ENCODE measurements at places on chromosomes 12 and 14.

GRCh38 chr12:103011974-103012763 is 54.7 kb downstream of the ASCL1 start:
- no peak for DNase-seq

- DNase-seq: no peak
Measured at GRCh38 chr12:42141981-42142606, 2.6 kb downstream of the GXYLT1 start.

DNA sequence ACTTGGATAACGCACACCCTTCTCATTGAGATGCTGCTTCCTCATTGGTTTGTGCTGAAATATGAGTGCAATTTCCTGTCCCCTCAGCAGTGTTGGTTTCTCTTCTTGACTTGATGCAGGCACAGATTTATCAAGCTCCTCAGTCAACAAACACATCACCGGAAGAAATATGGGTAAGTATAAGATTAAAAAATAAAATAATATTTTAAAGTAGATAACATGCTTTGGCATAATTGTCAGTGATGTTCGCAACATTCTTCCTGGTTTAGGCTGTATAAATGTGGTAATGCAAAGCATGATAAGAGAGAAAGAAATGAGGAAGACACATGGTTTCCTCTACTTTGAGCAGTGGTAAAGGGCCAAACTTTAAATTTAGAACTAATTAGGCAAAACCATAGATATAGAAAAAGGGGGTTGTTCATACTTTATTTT is at the start of gene GPR65:
Gene GPR65 (plus strand): TSS at position 86 of the 432 bp plus-strand sequence. CDS start 5,713 bp downstream, outside the sequence.
- no peak for DNase-seq

DNA sequence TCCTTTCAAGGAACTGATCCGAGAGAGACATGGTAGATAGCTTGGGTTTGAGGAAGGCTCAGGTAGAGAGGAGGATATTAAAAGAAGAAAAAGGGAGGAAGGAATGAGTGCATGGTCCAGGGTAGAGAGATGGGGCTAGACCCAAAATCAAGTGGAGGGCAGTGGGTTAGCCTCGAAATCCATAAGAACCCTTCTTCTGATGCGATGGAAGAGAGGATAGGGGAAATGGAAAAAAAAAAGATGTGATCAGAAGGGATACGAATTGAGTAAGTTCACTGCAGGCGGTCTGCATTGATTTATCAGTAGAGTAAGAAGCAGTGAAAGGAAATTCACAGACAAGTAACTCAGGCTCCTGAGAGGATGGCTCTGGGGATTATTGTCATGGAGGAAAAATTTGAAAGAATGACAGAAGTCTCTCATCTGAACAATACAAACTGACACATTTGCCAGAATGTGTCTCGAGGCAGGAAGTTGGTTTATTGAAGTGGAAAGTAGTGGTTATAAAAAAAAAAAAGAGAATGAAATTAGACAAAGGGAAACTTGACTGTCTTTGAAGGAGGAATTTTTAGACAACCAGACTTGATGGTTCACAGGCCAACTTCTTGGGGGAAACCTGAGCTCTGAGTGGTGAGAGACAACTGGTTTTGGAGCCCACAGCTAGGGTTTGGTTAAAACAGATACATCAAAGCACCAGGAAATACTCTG is 10.2 kb downstream of the PPFIBP1 start:
- no peak for DNase-seq

DNA sequence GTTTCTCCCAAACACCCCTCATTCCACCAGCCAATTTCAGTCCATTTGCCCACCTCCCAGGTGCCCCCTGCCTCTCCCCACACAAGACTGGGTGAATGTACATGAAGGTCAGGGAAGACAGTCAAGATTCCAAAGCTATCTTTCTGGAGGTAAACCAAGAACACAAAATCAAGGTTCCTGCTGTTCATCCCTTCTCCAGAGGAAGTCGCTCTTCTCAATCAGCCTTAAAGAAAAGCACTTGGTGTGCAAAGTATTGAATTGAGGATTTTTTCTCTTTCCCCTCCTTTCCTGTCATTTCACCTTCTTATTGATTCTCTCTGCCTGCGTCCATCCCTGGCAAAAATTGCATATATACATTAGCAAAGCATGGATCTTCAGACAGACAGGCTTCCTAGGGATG is 4.5 kb downstream of the GRIN2B start:
- no peak for DNase-seq

GRCh38 chr12:31005944-31006361 is 67.7 kb upstream of the DDX11 start:
- DNase-seq: no peak

- peak; percentile 62 for DNase-seq
Measured at GRCh38 chr14:32939254-32940065, 781 bp downstream of the NPAS3 start.

- no peak for DNase-seq
Measured at GRCh38 chr12:12126551-12126950, 55.8 kb downstream of the BCL2L14 start.

- DNase-seq: no peak
Measured at GRCh38 chr14:46323404-46323762, 328.2 kb downstream of the RPL10L start.

DNA sequence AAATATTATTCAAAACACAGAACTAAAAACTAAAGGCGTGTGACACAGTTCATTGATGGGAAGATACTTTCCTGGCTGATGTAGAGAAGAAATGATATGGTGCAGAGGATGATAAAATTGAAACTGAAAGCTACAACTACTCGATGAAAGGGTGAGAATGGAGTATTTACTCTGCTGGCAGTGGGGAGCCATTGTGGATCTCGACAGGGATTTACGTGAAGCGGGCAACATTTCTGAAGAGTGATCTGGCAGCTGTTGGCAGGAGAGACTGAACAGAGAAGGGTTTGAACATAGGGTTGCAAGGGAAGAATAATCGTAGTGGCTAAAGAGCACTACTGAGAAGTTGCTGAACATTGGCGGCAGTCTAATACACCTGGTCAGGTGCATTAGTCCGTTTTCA is 464.9 kb downstream of the PDZRN4 start:
- no peak for DNase-seq

DNA sequence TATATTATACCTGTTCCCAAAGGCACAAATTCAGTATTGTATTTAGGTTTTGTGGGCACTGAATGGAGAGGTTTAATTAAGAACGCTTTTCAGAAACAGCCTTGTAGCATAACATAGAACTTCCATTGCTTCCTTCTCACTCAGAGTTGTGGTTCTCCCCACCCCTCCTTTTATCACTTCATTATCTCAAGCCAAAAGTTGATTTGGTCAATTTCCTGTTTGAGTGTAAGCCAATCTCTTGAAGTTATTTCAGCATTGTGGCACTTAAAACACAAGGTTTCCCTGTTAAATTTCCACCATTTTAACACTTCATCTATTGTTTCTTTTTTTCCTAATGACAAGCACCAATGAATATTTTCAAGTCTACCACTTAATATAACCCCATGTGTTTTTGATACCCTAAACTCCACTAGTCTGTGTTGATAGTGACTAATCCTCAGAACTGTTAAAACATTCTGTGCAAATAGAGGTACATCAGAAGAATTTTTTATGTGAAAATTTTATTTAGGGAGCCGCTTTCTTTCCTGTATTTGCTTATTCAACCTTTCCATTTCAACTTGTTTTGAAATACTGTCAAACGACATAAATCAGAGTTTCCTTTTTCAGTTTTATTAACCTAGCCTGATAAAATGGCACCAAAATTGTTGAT is 340.1 kb downstream of the BCAT1 start:
- DNase-seq: no peak

- no peak for DNase-seq
Measured at GRCh38 chr14:59844186-59844812, 26.3 kb downstream of the RTN1 start.

GRCh38 chr14:35934499-35934898 is 108.4 kb downstream of the BRMS1L start:
- DNase-seq: no peak

DNA sequence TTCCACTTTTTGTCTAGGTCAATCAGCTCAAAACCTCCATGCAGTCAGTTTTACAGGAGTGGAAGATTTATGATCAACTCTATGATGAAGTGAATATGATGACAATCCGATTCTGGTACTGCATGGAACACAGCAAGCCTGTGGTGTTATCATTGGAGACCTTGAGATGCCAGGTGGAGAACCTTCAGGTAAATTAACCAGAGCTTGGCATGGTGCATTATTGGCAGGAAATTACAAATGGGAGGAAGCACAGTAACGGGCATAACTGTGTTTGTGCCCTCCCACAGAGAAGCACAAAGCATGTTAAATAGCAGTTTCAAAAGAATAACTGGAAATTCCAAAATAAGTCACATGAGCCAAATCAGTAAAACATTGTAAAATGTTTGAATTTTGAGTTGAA is 135.6 kb downstream of the ESR2 start:
- DNase-seq: no peak

- no peak for DNase-seq
Measured at GRCh38 chr12:27802936-27803335, 22.9 kb upstream of the MANSC4 start.

DNA sequence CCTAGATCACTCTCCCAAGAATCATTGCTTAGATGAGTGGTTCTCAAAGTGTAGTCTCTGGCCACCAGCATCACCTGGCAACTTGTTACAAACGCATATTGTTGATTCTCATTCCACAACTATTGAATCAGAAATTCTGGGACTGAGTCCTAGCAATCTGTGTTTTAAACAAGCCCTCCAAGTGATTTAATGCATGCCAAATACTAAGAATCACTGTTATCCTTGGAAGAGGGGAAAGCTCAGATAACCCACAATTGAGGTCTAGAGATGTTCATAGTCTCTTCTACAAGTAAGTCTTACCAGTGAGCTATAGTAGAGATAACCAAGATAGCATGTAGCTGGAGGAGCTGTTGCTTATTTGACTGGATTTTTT is 666.6 kb downstream of the DIO2 start:
- no peak for DNase-seq

- peak; percentile 68 for DNase-seq
Measured at GRCh38 chr14:105013150-105013785, 7.6 kb downstream of the CDCA4 start.

GRCh38 chr12:103109861-103110260 is 152.4 kb downstream of the ASCL1 start:
- no peak for DNase-seq

GRCh38 chr14:48957486-48957885 is 628.7 kb downstream of the RPS29 start:
- no peak for DNase-seq

DNA sequence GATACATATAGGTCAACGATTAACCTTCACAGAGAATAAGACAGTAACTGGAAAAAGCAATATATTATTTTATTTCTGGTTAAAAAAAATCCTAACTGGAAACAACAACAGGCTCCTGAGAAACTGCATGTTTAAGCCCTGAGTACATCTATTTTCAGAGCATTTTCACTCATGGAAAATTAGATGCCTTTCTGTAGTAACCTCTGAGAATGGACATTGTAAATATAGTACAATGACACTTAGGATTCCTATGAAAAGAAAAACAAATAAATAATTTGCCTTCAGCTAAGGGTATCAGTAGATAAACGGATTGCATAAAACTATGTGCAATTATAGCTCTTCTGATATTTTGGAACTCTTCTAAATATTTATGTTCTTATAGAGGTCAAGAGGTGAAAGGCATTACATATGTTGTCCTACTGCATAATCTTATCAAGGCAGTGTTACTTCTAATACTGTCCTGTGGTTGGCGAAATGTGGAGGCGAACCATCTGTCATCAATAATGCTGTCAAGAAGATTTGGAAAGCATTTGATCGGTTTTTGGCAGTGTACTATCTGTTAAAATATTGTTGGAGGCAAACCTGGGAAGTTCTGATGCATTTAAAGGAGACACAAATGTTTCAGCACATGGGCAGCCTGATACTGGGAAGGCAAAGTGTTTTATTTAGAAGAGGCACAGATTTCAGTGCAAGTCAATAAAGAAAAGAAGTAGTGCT is 381.8 kb downstream of the BTG1 start:
- no peak for DNase-seq

- no peak for DNase-seq
Measured at GRCh38 chr14:78737116-78737515, 566.9 kb downstream of the NRXN3 start.

DNA sequence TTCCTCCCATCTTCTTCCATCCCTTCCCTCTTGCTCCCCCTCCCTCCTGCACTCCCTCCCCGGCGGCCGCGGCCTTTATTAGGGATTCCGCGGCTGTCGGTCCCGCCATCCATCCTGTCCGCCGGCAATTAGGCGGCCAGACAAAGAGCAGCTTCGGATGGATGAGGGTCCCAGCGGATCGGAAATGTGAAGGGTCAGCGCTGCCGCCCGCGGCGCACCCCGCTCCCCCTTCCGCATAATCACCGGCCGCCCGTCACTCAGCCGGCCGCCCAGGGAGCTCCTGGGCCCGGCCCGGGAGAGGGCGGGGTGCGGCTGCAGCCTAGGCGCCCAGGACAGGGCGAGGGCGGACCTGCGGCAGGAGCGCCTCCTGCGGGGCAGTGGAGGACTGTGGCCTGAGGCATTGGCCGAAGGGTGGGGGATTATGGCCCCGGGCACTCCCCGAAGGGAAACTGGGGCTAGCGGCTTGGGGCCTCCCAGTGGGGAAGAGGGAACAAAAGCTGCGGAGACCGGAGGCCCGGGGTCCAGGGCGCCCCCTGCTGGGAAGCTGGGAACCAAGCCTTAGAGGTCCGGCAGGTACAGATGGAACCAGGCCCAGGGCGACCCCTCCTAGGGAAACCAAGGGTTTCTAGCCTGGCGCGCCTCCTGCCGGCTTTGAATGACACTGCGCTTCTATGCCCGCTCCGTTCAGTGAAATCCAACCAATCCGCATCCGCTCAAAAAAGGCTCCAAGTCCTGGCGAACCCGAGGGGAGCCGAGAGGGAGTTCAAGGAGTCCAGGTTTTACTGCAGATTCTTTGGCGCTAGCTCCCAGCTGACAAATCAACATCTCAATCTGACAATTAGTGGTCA is 4.4 kb upstream of the DNAJC22 start:
- DNase-seq: peak; percentile 76

DNA sequence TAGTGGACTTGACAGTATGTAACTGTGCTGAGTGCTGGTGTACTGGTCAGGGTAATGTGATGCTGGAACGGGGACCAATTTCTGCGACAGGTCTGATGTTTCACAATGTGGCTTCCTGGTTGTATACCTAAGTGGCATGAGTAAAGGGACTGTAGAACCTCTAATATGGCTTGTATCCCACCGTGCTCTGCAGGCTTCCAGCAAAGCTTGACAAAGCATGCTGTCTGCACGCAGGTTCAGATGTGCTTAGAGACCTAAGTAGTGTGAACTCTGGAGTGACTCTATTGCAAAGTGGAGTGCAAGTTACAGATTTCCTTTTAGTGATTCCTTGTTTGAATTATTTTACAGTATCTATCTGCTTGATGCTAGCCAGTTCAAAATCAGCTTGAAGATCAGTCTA is 415.8 kb upstream of the NOVA1 start:
- no peak for DNase-seq

- peak; percentile 39 for DNase-seq
Measured at GRCh38 chr12:118981285-118982211, at the start of gene SRRM4. SRRM4 (plus strand) TSS chr12:118981541; CDS start chr12:118981883, 342 bp downstream.

GRCh38 chr14:100868621-100869370 is 34.7 kb downstream of the RTL1 start:
- no peak for DNase-seq

Data from T47D (cell line).